ENCODE measurements at places on chromosomes 6 and 20.
A peak's percentile ranks its signal among the peaks of the same experiment; 100 is the strongest.

- DNase-seq = peak; percentile 42
Measured at GRCh38 chr6:127641905-127642304, 64.9 kb downstream of the C6orf58 start.

GRCh38 chr6:56073315-56073714, 174.1 kb downstream of the COL21A1 start:
- no peak for DNase-seq

DNA sequence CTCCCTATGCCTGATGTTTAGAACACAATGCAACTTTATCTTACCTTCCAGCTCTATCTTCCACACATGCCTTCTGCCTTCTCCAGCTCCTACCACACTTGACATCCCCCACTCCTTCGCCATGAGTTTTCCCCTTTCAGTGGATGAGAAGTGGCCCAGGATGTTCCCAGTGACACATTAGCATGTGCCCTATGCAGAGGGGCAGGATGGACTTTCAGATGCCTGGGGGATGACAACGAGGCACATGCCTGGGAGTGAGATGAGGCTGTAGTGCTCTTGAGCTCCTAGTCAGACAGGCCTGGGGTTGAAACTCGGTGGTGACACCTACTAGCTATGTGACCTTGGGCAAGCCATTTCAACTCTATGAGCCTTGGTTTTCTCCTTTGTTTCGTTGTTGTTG, 20.1 kb upstream of the SLC32A1 start:
- DNase-seq = no peak

DNA sequence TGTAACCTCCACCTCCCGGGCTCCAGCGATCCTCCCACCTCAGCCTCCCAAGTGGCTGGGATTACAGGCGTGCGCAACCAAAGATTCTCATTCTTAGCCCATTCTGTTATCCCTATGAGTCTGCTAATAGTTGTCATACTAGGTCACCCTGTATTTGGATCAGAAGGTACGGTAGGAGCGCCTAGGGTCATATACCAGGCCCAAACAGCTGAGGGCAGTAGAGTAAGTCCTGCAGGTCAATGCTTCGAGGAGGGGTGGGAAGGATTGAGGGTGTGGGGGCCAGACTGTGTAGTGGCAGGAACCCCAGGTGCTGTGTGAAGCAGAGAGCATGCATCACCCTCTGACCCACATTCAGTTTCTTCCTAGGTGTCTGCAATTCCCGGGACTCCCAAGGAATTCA, 22.7 kb upstream of the POU5F1 start:
- DNase-seq = no peak

DNA sequence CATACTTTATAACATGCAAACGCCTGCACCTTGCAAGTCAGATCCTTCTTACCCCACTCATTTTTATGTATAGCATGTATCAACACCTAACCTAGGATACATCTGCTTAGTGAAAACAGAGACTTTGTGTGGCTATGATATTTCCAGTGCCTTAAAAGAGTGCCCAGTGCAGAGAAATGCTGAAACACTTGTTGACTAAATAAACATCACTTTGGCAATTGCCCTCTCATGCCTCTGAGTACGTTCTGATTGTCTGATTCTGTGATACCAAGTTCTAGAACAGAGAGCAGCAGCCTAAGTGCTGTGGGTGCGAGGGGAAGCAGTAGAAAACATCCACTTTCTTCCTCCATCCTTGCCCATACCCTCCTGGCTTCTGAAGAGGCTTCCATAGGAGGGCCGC, 13.6 kb downstream of the PLEKHG1 start:
- no peak for DNase-seq

DNA sequence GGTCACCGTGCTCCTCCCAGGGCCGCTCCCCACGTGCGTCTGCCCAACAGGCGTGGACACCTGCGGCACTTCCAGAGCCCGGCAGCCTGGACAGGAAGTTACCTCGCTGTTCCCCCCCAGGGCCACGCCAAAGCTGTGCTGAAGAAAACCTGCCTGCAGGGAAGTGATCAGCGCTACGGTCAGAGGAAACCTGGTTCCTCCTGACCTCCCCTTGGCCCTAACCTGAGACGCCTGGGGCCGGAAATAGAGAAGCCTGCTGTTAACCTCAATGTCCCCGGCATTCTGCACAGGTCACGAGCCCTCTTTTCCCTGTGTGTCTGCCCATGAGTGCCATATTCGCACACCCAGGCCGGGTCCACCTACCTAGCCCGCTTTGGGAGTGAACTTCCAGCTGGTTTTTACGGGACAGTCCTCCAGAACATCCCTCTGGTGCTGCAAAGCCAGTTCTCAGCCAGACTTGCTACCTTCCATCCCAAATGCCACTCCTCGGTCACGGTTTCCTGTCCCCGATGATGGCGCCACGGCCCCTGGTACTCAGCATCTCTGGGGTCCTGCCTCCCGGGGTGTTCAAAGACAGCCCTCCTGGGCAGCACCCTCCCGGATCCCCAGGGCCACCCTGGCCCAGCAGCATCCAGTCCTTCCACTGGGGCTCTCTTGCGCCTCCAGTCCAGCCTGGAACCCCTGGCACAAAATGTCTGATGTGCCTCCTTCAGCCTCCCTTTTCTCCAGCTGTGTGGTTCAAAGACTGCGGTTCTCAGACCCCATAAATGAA, 12.0 kb upstream of the IRF4 start:
- DNase-seq = peak; percentile 0

DNA sequence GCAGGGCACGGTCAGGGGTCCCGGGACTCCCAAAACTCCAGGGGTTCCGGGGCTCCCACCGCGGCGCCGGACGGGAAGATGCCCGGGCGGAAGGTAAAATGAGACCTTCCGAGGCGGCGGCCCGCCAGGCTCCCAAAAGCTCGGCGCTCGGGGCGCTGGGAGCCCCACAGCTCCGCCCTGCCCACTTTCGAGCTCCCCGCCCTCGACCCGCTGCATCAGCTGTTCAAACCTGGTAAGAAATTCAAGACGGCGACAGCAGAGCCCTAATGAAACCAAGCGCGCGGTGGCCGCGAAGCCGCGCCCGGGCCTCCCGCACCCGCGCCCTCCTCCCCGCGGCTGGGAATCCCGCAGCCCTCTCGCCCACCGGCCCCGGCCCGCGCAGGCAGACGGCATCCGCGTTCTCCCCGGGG, 369 bp downstream of the SLC4A11 start:
- no peak for DNase-seq

DNA sequence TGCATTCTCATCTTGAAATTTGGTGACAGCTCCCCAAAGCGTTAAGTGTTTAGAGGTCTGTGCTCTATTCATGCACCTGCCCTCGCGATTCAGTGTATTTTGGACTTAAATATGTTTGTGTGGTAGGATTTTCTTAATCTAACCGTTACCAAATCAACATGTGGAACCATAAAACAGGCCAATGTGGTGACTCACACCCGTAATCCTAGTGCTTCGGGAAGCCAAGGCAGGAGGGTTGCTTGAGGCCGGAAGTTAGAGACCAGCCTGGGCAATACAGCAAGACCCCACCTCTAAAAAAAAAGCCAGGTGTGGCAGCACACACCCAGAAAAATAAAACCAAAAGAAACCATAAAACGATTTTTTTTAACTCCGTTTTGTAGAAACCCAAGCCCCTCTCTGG, 31.5 kb downstream of the PYGB start:
- DNase-seq = no peak

DNA sequence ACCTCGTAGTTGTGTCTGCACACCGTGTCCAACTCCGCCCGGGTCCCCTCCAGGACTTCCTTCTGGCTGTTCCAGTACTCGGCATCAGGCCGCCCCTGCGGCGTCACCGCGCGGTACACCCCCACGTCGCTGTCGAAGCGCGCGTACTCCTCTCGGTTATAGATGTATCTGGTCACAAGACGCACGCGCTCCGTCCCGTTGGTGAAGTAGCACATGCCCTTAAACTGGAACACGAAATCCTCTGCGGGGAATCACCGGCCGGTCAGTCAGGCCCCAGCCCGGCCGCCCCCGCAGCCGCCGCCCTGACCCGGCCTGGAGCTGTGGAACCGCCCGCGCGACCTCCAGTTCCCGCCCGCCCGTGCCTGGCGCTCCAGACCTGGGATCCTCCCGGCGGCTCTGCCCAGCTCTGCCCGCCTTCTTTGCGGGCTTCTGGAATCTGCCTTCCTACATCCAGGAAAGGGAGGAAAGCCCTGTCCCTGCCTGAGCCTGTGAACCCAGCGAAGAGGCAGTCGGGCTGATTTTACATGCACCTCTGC, 1.6 kb downstream of the HLA-DQB1 start:
- no peak for DNase-seq

GRCh38 chr6:122751326-122751725, 28.2 kb upstream of the FABP7 start:
- DNase-seq = no peak

DNA sequence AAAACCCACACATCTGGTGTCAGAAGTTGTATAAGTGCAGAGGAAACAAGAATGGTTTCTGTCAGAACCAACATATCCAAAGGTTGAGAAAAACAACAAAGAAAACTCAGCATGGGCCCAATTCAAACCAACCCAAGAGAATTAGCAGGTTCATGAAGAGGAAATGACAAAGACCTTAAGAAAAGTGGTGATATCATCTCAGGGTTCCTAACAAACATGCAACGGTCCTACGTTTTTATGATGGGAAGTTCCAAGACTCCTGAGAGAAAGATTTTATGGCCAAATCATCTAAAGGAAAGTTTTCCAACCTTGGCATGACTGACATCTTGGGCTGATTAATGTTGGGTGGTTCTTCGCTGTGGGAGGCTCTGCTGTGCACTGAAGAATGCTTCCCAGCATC, 23.0 kb downstream of the TFB1M start:
- no peak for DNase-seq

DNA sequence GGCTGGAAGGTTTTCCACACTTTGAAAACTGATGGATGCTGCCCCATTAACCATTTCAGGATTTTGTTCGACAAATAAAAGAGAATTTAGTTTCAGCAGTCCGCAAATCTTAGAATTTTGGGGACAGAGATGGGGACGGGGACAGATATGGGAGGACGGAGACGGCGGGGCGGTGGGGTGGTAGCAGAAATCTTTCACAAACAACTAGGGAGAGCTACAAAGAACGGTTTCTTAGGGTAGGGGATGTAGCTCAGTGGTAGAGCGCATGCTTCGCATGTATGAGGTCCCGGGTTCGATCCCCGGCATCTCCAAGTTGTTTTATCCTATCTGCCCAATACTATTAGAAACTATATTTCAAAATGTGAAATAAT, 15.1 kb downstream of the HMGN4 start:
- peak; percentile 81 for DNase-seq

GRCh38 chr6:168941036-168941435, 312.6 kb downstream of the THBS2 start:
- no peak for DNase-seq

DNA sequence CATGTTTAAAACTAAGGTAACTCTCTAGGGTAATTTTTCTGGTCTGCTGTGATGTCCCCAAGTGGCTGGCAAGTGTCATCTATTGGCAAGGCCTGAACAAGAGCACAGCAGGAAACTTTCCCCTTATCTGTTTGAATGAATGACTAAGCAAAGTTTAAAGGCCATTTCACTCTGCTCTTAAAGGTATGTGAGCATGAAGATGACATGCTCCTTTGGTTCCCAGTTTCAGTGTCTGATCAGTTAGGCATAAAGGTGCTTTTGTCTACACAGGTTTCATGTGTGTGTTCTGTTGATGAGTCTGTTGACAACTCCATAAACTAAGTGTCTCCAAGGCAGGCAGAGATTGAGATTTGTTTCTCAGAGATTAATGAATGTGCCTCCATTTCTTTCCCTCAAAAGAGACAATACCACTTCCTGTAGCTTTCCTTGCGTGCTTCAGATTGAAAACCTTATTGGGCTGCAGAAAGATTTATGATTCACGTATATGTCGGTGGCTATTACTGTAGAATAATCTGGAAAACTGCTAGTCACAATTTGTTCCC, 83.9 kb downstream of the MAP3K7 start:
- DNase-seq = peak; percentile 27

GRCh38 chr6:16272201-16272600, 33.8 kb downstream of the GMPR start:
- no peak for DNase-seq

- DNase-seq = peak; percentile 64
Measured at GRCh38 chr20:59994697-59995122, 36.5 kb downstream of the CDH26 start.

- DNase-seq = peak; percentile 70
Measured at GRCh38 chr6:154638369-154638768, 94.8 kb upstream of the SCAF8 start.

- DNase-seq = no peak
Measured at GRCh38 chr20:34979366-34980153, 23.9 kb downstream of the MYH7B start.

DNA sequence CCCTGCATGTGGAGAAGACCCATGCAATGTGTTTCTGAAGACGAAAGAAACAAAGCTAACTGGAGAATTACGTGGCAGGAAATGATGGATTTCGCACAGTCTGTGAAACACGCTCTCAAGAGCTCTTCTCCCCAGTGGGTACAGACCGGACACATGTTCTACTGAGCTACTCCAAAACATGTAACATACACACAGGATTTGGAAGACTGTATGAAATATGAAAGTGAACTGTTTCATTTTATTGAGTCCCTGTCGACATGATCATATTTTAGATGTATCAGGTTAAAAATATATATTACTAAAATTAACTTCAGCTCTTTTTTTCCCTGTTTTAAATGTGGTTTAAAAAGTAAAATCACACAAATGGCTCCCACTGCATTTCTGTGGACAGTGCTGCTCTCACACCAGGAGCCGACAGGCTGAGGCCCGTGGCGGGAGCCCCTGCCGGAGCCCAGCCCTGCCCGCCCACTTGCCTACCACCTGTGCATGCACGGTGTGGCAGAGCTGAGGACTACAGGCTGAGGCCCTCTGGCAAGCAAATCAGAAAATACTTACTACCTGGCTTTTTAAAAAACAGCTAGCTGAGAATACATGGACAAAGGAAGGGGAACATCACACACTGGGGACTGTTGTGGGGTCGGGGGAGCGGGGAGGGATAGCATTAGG, 58.9 kb upstream of the NXT1 start:
- no peak for DNase-seq

DNA sequence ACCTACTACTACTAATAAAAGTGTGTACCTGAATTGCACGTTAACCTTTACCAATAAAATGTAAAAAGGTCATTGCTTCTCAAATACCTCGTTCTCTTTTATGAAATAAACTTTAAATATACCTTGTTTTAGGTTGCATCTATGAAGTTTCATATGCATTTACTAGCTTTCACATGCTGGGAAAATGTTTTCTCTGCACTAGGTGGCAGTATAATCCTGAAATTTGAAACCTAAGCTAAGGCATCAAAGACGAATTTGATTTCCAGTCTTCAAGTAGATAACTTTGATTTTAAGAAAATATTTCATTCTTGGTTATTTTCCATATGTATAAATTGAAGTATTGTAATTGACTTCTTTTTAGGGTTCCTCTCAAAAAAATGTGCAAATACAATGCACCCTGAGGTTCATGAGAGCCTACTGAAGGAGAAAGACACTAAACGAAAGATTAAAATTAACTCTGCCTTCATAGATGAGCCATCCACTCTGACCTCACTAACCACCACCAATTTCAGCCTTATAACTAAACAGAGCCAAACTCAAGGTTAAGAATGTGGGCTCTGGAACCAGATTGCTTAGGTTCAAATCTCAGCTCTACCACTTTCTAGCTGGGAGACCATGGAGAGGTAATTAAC, 7.3 kb upstream of the COL9A1 start:
- DNase-seq = peak; percentile 38

Data from HT1080 (cell line).